NAMALWA (cell line): ENCODE measurements at places on chromosomes 16 and 17.

DNA sequence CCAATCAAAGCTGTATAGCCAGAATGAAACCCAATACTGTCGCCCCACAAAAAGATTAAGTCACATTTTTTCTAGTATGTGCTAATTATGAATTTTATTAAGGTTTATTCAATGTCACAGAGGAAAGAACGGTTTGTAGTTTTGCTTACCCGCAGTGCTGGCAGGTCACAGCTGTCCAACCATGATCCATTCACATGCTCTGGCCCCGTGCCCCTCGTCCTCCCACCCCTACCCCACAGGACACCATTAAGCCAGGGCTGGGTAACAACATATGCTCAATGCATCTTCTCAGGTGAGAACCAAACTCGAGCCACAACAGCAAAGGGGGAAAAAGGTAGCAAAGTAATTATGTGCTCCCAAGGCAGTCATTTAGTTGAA, 589 bp upstream of the FBF1 start:
- DNase-seq, result no peak

DNA sequence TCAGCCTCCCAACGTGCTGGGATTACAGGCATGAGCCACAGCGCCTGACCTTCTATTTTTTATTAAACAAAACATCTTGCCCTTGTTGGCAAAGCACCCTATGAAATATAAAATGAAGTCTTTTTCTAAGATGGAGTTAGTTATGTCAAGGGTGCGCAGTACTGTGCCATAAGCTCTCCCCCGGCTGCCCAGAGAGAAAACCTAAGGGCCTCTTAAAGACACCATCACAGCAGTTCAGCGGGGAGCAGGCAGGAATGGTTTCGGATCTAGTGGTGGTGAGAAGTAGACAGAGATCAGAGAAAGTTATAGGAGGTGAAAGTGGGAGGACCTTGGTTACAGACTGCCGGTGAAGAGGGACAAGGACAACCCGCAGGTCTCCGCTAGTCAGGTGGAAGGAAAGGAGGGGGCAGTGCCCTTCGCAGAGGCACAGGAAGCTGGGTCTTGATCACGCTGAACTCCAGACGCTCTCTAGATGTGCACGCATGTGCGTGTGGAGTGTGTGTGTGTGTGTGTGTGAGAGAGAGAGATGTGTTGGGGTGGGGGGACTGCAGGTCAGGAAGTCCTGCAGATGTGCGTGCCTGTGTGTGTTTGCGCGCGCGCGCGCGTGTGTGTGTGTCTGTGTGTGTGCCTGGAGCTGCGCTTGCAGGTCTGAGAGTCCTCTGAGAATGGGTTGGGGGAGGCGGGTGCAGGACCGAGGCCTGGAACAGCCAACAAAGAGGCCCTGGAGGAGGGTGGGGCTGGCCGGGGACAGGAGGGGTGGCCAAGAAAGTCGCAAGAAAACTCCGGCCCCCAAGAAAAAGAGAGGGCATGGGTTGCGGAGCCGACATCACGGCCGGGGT, 748 bp upstream of the CMTM3 start:
- peak; percentile 52 for DNase-seq

DNA sequence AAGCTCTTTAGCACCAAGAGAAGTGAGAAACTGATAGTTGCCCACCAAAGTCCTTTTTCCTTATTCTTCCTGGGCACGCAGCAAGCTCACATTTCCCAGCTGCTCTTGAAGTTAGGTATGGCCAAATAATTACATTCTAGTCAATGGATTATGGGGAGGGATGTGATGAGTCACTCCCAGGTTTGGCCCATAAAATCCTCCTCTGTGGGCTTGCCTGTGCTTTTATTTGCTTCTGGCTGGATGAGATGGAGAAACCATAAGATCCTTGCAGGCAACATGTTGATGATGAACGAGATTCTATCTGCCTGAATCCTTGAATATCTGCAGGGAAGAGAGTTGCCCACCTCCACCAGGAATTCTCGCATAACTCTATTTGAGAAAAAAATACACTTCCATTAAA, 568.3 kb upstream of the SALL1 start:
- no peak for DNase-seq

- DNase-seq, result no peak
Measured at GRCh38 chr17:34862384-34862783, 98.9 kb downstream of the CCT6B start.

DNA sequence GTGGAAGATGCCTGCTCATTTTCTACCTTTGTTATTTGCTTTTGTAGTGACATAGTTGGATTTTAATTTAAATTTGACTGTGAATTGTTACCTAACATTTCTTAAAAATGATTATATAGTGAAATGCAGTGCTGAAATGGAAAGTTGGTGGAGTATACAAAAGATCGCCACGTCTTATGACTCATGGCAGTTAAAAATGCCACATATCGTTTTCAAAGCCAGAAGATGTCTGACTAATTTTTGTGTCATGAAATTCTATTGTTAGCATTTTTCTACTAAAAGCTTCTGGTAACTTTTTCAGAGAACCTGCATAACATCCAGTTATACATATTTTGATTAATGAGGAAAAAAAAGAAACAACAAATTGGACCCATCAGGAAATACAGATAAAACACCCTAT, 20.6 kb downstream of the MAP2K4 start:
- no peak for DNase-seq

GRCh38 chr17:41024697-41025096, 2.3 kb downstream of the KRTAP1-5 start:
- DNase-seq, result no peak

DNA sequence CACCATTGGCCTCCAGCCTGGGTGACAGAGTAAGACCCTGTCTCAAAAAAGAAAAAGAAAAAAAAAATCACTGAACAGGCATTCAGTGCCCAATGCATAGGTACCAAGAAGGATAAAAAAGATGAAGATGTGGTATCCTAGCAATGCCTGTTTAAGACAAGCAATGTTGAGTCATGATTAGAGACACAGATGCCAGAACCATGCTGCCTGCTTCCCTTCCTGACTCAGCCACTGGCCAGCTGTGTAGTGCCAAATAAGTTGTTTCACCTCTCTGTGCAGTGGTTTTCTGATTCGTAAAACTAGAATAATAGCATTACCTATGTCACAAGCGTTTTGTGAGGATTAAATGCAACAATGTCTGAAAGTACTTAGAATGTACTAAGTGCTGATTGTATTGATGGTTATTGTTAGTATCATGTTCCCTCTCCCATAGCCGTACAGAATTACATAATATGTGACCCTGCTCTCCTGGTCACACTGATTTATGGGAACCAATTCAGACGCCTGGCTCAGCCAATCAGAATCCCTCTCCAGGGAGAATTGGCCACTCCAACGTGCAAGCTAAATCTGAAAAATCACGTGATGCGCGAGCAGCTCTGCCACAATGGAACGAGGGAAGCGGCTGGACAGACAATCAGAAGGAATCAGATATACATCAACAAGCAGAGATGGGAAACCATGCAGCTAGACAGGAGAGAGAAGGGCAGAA, 241.9 kb downstream of the SLC39A11 start:
- DNase-seq, result no peak

DNA sequence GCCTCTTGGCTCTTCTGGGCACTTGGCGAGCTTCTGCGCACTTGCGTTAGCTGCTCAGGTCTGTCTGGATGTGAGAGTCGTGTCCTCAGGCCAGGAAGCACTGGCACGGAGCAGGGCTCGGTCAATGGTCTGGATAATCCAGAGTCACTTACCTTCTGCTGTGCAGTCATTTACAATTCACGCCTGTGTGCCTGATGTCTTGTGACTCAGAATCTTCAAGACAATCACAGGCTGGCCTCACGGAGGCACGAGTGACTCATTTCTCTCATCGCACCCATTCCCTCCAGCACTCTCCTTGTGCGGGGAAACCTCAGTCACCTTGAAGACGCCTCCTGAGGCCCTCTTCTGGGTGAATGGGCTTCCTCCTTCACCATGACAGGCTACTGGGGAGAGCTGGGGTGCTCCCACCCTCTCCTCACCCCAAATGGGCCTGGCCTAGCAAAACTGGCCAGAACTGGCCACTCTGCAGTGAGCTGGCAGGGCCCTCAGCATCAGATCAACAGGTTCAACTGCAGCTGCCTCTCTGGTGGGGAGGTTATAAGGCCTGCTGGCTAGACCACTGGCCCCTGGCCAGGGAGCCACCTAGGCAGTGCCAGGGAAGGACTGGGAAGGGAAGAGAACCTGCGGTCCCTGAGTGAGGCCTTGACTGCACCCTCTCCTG, 1.9 kb upstream of the CAPN15 start:
- DNase-seq, result no peak

DNA sequence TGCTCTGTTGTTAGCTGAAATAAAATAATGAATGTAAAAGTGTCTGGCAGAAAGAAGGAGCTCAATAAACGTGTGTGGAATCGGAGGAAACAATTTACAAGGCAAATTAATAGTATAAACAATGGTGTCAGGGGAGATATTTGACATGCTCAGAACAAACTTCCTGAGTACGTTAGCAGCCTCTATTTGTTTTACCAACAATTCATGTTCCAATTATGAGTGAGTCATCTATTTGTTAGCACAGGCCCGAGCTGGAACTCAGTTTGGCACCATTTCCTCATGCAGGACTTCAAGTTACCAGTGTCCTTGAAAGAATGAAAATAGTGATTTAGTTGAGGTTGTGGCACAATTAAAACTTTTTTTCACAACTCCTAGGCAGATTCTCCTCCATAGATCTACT, 9.1 kb downstream of the ASIC2 start:
- DNase-seq, result no peak

GRCh38 chr17:77958716-77959125, 218 bp downstream of the TNRC6C start:
- no peak for DNase-seq
